Upper lobe of left lung (tissue), 6 donors: ENCODE measurements at places on chromosomes 1 and 21. TPM values are rescaled to one million over a fixed set of nuclear protein-coding genes. Genes with fewer than 3 reads are reported as not detected.
A peak's percentile ranks its signal among the peaks of the same experiment; 100 is the strongest.

DNA sequence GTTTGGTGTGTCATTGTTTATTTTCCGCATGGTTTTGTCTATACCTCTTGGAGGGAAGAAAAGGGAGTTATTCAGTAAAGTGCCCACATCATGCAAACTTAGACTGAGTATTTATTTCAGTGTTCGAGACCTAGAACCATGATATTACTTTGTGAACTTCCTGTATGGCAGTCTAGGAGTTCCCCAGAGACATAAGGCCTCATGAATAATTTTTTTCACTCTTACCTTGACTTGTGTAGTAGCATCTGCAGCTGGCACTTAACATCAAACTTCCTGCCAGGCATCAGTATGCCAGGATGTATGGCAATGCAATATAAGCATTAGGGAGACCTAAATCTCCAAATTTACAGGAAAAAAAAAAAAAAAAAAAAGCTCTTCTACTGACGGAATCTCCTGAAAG lies 287.7 kb downstream of the NEGR1 start:
- no peak for DNase-seq

GRCh38 chr1:244397131-244397530 lies 54.6 kb downstream of the ADSS2 start:
- no peak for DNase-seq

DNA sequence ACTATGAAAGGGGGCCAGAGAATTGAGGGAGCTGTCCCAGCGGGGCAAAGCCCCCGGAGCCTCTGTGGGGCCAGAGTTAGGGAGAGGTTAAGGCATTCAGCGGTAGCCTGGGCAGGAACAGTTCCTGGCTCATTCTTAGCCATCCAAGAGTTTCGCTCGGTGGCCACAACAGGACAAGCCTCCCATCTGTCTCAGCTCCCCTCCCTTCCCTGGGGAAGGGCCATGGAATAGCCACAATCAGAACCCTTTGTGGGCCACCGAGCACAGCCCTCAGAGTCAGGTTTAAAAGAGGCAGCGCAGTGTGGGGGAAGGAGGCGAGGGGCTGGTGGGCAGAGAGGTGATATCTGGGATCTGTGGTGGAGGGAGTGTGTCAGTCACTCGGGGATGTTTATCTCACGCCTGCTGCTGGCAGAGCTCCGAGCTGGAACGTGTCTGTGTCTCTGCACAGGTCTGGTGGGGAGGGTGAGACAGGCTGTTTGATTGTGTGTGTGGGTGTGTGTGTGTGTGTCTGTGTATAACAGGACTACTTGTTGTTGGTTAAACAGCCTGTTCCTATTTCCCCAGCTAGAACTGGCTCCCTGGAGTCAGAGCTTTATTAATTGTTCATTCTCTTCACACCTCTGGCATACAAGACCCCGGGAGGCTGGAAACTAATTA lies 49.6 kb upstream of the GOLT1A start:
- DNase-seq: no peak

DNA sequence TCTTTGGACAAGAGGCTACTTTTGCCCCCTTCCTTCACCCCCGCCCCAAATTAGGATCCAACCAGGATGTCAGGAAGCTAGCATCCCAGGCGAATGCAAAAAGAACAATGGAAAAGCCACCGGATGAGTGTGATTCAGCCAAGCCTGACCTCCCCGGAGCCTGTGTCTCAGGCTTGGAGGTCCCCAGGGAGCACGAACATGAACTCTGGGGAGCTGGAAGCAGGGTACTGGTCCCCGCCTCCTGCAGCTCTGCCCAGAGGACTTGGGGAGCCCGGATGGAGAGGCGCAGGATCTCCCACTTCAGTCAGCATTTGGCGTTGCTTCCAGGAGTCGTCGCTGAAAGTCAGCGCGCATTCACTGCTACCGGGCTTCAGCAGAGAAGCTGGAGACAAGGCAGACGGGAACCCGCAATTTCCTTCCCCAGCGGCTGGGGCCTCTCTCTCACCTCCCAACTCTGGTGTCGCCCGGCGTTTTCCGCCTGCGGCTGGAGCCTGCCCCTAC lies 1.8 kb upstream of the TBX15 start:
- DNase-seq: no peak

DNA sequence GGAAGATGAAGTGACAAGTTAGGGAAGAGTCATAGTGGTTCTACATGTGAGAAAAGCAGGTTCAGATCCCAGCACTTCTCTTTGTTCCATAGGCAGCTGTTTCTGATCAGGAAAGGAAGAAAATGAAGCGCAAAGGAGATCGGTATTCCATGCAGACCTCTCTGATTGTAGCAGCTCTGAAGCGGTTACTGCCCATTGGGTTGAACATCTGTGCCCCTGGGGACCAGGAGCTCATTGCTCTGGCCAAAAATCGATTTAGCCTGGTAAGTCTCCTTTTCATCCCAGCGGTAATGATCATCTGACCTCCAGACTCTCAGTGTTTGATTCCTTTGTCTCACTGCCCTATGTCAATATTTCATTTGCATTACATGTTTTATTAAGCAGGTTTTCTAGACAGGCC lies 173.6 kb downstream of the ZP4 start:
- DNase-seq: no peak

DNA sequence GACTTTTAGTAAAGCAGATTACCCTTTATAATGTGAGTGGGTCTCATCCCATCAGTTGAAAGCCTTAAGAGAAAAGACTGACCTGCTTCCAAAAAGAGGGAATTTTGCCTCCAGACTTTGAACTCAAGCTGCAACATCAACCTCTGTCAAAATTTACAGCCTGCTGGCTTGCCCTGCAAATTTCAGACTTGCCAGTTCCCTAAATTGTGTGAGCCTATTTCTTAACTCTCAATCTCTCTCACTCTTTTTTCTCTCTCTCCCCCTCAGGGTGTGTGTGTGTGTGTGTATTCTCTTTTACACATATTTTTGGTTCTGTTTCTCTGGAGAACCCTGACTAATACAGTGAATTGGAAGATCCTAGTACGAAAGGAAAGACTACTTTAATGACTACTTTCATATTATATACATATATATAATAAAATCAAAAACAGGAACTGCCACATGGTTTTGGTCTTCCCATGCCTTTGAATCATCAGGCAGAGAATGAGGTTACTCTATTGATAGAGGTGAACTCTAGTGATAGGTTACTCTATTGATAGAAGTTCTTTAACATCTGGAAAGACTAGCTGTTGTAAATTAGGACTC lies 6.4 kb downstream of the OR2C3 start:
- DNase-seq: no peak

- DNase-seq: no peak
Measured at GRCh38 chr1:67898033-67898726, 64.9 kb upstream of the GNG12 start.

DNA sequence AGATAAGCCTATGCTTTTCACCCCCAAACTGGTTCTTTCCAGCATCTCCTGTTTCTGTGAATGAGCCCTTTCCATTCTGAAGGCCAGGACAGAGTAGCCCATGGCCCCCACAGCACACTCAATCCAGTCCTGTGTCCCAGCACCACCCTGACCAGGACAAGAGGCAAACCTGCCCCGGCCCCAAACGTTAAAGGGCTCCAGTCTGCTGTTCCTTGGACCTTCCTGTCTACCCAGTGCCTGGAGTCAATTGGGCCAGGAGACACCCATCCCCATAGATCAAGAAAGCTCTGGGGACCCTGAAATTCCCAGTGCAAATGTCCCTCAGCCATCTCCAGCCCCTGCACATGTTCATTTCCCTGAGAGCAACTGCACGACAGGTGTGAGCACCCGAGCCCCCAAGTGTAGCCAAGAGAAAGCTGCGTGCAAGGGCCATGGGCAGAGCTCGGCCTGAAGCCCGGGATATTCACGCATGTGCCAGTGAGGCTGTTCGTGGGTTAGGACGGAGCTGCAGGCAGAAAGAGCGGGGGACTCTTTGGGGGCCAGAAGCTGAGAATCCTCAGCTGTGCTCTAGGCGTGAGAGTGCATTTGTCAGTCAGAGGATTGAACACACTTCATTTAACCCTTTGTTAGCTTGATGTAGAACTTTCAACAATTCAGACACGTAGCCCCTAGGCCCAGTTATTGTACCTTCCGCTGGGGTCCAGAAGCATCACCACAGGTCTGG lies 4.2 kb upstream of the RIPK4 start:
- no peak for DNase-seq

GRCh38 chr1:201254625-201255478 lies 28.5 kb upstream of the PKP1 start:
- DNase-seq: peak; percentile 49

DNA sequence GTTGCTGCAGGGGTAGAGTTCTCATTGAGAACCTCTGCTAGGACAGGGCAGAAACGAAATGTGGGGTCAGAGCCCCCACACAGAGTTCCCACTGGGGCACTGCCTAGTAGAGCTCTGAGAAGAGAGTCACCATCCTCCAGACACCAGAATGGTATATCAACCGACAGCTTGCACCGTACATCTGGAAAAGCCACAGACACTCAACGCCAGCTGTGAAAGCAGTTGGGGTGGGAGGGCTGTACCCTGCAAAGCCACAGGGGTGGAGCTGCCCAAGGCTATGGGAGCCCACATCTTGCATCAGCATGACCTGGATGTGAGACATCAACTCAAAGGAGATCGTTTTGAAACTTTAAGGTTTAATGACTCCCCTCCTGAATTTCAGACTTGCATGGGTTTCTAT lies 284.0 kb upstream of the DEPDC1 start:
- DNase-seq: no peak

- no peak for DNase-seq
Measured at GRCh38 chr1:53206735-53207379, 10.2 kb downstream of the CPT2 start.

- no peak for DNase-seq
Measured at GRCh38 chr21:33968080-33968994, 52.7 kb upstream of the ATP5PO start.

- peak; percentile 35 for DNase-seq
Measured at GRCh38 chr1:77282866-77283539, 1.2 kb downstream of the AK5 start.

DNA sequence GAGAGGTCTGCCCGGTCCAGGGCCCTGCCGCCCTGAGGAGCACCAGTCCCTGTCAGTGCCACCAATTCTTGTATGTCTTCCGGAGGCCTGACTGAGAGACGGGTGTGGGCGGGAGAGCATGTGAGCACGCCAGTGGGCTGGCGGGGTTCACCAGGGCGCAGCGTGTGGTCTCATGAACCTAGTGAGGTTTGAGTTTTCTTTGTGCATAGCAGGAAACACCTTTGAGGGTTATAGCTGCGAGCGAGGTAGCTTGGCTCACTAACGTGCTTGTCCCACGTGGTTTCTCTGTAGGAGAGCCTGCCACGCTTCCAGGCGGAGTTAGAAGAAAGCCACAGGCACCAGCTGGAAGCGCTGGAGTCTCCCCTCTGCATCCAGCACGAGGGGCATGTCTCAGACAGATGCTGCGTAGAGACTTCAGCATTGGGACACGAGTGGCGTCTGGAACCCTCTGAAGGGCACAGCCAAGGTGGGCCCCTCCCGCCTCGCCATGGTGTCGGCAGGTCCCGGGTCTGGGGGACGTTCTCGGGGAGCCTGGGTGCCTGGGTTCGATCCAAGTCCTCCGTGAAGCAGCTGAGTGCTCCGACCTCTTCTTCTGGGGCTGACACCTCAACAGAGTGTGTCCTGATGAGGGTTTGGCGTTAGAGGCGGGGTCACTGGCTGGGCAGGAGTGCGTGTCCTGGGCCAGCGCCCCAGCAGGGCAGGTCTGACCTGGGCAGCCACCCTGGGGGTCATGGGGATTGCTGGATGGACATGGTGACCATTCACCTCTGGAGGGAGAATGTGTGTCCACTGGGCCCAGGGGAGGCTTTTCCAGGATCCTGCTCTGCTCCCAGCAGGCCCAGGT lies 31.4 kb downstream of the PCNT start:
- no peak for DNase-seq

- no peak for DNase-seq
Measured at GRCh38 chr1:232690285-232690935, 60.5 kb upstream of the SIPA1L2 start.

DNA sequence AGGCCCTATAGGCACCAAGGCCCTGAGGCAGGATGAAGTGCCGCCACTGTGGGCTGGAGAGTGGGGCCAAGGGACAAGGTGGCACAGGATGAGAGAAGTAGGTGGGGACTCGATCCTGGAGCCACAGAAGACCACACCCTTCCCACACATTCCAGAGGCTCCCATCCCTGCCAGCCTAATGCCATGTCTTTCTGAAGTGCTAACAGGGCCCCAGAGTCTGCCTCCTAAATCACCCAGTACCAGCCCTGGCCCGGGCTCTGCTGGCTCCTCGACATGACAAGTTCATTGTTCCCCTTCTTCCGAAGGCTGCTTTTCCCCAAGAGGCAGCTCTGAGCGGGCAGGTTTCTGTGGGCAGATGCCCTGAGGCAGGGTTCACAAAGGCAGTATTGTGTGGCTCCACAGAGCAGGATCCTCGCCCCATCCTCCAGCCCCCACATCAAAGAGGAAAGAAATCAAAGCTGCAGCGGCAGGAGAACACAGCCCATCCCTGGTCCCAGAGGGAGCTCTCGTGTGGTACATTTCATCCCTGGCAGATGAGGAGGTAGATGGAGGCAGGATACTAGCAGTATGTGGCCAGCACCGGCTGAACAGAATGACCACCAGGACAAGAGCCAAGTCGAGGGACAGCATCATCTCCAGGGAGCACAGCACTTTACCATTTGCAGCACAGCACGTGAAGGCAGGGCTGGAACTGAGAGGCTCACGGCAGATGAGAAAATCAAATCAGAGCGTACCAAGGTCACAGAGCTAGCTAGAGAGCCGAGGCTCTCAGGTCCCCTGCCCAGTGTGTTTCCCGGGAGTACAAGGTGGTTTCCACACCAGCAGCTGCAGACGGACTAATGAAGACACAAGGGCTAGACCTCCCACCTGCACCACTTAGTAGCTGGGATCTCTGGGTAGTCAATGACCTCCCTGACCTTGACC lies 64.8 kb downstream of the SYF2 start:
- DNase-seq: no peak

DNA sequence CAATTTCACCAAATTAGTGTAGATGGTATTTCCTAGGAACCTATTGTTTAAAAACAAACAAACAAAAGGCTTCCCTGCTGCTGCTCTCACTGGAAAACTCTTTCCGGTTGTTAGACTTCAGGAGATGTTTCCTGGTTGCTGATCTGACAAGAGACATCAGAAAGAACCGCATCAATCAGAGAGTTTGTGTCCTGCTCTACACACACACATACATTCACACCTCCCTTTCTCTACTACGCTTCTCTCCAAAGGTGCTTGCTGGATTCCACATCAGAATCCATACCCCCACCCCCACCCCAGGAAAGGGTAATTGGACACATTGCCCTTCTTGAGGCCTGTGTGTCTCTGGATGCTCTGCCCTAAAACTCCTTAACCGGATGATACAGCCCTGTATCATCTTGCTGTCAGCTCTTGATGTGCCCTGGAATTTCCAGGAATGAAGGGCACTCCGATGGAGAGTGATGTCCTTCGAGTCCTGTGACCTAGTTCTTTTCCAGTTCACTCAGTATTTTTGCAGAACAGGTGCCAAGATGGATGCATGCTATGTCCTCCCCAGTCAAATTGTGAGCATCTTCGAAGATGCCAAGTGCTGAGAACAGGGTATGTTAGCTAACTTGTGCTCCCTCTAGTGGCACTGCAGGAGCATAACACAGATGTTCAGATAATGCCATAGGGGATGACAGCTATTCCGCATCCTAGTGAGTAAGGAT lies 113.7 kb upstream of the SLC35F3 start:
- DNase-seq: no peak

Gene FAF1
- 30.2 TPM for total RNA-seq

Gene LRRC38
- not detected for total RNA-seq

Gene VN1R5
- not detected for total RNA-seq

Gene BEND5
- total RNA-seq: 14.5 TPM

Gene SIKE1
- total RNA-seq: 28.4 TPM

Gene TMEM240
- 3.1 TPM for total RNA-seq

Gene ABCA4
- total RNA-seq: 0.30 TPM

Gene GCSAML
- 1.9 TPM for total RNA-seq

Gene ZFP69
- total RNA-seq: 1.3 TPM
